ENCODE measurements at places on chromosomes 13 and 19. TPM values are rescaled to one million over a fixed set of nuclear protein-coding genes. Genes with fewer than 3 reads are reported as not detected.
A peak's percentile ranks its signal among the peaks of the same experiment; 100 is the strongest.

GRCh38 chr13:104114101-104114500 is 1047.9 kb upstream of the SLC10A2 start:
- no peak overlapping the region for H3K27ac ChIP-seq
- no peak overlapping the region for H3K4me3 ChIP-seq
- DNase-seq, result no peak
- H3K36me3 ChIP-seq, result no peaks in the 10 kb centered on the region

DNA sequence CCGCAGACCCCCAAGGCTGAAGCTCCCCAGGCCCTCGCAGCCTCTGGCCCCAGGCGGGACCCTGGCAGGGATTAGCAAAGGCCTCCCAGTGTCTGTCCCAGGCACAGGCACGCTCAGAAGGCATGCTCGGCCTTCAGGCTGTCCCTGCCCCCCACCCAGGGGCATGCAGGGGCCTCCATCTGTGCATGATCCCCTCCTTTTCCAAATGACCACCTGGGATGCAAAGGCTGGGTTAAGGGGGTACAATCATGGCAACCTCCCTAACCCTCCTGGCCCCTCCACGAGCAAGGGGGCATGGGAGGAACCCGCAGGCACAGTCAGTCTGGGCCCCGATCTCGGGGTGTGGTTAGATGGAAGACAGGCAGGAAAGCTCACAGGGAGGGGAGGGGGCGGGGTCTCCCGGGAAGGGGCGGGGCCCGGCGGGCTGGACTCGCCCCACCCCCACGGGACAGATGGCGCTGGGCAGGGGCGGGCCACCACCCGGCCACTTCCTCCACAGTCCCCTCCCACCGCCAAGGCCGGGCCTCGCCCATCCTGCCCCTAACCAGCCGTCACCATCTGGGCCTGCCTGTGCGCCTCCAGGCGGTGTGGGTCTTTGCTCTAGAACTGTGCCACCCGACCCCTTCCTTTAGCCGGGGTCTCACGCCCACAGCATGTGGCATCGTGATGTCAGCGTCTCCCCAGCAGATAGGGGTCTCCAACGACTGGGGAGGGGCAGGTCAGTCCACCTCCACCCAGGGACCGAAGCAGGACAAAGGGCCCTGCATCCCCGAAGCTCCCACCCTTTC is 7.0 kb upstream of the REXO1 start:
- H3K4me3 ChIP-seq, result no peak overlapping the region
- H3K36me3 ChIP-seq, result no peaks in the 10 kb centered on the region
- no peak overlapping the region for H3K27ac ChIP-seq
- peaks cover 24% of the 10 kb centered on the region for H3K4me1 ChIP-seq
- H3K27me3 ChIP-seq, result no peaks in the 10 kb centered on the region
- no peak for DNase-seq

The LINGO3 gene
- total RNA-seq, result 1.4 TPM

DNA sequence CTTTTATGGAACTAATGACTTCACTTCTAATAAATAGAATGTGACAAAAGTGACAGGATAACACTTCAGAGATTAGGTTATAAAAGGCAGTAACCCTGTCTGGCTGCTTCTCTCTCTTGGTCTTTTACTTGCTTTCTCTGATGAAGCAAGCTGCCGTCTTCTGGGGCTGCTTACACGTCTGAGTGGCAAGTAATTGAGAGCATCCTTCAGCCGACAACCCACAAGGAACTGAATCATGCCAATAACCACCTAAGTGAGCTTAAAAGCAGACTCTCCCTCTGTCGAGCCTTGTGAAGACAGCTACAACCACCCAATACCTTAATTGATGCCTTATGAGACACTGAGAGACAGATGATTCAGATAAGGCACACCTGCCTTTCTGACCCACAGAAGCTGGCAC is 1091.2 kb downstream of the SLITRK1 start:
- H3K4me1 ChIP-seq, result no peaks in the 10 kb centered on the region
- H3K27me3 ChIP-seq, result no peaks in the 10 kb centered on the region
- no peak overlapping the region for H3K27ac ChIP-seq

DNA sequence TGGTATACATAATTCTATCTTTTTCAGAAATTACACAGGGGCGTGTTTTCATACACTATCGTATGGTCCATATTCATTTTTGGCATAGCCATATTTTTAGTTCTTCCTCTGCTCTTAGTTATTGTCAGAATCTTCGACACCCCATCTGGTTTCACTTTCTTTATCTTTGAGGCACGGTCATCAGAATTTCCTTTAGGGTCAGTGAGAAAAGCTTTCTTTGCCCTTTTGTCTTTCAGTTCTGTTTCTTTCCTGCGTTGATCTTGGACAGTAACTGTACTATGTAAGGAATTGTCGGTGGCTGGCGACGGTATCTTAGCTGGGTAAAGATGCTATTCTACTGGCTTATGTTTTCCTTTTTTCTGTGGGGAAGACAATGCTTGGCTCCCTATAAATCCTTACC is 10.6 kb upstream of the KIR2DL4 start:
- H3K27ac ChIP-seq, result no peak overlapping the region
- DNase-seq, result no peak
- H3K4me3 ChIP-seq, result no peak overlapping the region
- H3K27me3 ChIP-seq, result no peaks in the 10 kb centered on the region

GRCh38 chr13:32019612-32020233 is 11.9 kb upstream of the FRY start:
- H3K27me3 ChIP-seq, result no peaks in the 10 kb centered on the region
- no peaks in the 10 kb centered on the region for H3K36me3 ChIP-seq
- H3K4me1 ChIP-seq, result no peaks in the 10 kb centered on the region
- H3K4me3 ChIP-seq, result no peak overlapping the region
- no peak overlapping the region for H3K27ac ChIP-seq

DNA sequence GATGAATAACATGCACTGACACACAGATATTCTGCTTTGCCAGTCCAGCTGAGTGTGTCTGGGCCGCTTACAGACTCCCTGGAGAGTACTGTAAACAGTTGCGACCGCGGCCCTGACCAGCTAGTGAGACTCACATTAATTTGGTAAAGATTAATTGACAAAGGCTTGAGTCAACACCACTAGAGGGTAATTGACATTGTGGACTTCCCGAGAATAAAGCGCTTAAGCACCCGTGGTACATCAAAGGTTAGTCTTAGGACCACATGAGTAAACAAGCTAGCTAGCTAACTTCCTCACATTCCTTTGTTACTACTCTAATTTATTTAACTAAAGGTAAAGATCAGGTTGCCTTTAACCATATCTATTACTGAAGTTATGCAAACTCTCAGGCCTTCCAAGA is 624.4 kb upstream of the ARGLU1 start:
- peaks cover 14% of the 10 kb centered on the region for H3K4me1 ChIP-seq
- H3K27ac ChIP-seq, result no peak overlapping the region
- H3K4me3 ChIP-seq, result no peak overlapping the region
- H3K36me3 ChIP-seq, result no peaks in the 10 kb centered on the region
- DNase-seq, result peak; percentile 51

- H3K27ac ChIP-seq, result no peak overlapping the region
- H3K36me3 ChIP-seq, result no peaks in the 10 kb centered on the region
- H3K27me3 ChIP-seq, result no peaks in the 10 kb centered on the region
Observed at GRCh38 chr19:14160017-14160703, 23.8 kb upstream of the ASF1B start.

The POSTN gene
- total RNA-seq, result 0.21 TPM

DNA sequence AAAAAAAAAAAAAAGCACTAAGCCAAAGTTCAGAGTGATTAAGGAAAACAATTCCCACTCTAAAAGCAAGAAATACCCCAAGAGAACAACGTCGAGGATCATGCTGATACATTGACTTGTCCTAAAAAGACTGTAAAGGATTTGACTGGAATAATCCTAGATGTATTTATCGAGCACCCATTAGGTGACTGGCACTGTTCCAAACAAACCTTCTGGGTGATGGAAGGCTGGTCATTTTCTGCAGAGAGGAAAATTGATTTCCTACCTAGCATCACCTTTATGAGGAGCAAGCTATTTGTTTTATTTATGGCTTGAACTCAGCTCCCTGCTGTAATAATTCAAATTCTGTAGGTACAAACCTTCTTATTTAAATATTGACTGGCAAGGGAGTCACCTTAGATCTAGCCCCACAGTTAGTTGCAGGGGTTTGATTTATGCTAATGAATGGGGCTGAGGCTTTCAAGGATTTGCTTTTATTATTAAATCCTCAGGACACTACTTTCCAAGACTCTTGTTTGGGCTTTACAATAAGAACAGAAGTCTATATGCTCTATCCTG is 471.0 kb downstream of the OLFM4 start:
- no peaks in the 10 kb centered on the region for H3K4me1 ChIP-seq
- no peak overlapping the region for H3K4me3 ChIP-seq
- no peak overlapping the region for H3K27ac ChIP-seq
- no peaks in the 10 kb centered on the region for H3K27me3 ChIP-seq
- H3K36me3 ChIP-seq, result no peaks in the 10 kb centered on the region
- DNase-seq, result no peak

The DCLK1 gene
- not detected for total RNA-seq

- no peak overlapping the region for H3K4me3 ChIP-seq
- no peaks in the 10 kb centered on the region for H3K36me3 ChIP-seq
- no peak overlapping the region for H3K27ac ChIP-seq
- no peaks in the 10 kb centered on the region for H3K27me3 ChIP-seq
- no peak for DNase-seq
- H3K4me1 ChIP-seq, result peaks cover 28% of the 10 kb centered on the region
Observed at GRCh38 chr13:34037636-34038540, 219.9 kb downstream of the RFC3 start.

DNA sequence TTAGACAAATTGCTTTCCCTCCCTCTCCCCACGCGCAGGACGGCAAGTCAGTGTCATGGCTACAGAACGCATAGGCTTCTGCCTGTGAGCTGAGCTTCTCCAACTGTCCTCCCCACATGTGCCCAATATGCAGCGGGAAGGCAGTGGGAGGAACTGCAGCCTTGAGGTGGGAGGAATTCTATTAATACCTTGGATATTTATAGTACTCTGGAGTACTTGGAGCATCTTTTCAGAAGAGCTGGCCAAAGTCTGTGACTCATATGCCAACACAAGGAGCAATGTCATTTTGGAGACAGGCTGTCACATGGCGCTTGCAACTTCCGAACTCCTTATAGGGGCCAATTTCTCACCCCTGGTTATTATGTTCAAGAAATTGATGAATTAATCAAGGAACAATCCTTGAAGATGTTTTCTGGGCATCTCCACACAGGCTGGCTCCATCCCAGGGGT is 245.0 kb upstream of the SERP2 start:
- no peak overlapping the region for H3K4me3 ChIP-seq
- H3K36me3 ChIP-seq, result no peaks in the 10 kb centered on the region
- H3K27ac ChIP-seq, result no peak overlapping the region
- H3K27me3 ChIP-seq, result no peaks in the 10 kb centered on the region

DNA sequence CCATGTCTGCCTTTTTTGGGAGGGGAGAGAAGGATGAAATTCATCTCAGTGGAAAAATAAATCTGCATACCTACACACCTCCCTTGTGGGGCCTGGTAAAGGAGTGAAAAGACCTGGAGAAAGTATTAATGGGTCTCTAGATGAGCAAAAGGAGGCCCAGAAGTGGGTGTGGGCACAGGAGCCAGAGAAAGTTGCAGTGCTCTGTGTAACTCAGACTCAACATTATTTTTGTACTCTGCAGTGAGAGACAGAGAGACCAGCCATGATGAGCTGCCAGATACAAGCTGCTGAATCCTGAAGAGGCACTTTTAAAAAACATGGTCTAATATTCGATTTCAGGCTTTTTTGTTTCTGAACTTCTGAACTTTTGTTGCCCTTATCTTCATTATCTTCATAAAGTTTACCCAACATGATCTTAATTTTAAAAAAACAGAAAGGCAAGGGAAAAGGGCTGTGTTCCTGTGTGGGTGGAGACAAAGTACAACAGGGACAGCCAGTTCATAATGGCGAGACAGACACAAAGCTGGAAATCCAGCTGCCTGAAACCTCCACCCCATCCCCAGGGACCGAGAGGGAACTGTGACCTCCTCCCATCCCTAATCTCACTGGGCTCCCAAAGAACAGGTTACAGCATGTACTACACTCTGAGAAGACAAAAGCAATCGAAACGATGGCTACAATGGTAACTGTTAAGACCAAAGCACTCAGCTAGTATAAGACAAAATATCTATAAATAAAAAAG is 77.2 kb downstream of the KLF12 start:
- no peak overlapping the region for H3K27ac ChIP-seq
- no peak for DNase-seq
- no peaks in the 10 kb centered on the region for H3K27me3 ChIP-seq
- no peaks in the 10 kb centered on the region for H3K4me1 ChIP-seq

The PLK5 gene
- not detected for total RNA-seq

GRCh38 chr19:13100841-13101589 is 1.6 kb downstream of the LYL1 start:
- no peaks in the 10 kb centered on the region for H3K36me3 ChIP-seq
- H3K27me3 ChIP-seq, result no peaks in the 10 kb centered on the region
- peaks cover 11% of the 10 kb centered on the region for H3K4me1 ChIP-seq
- DNase-seq, result no peak

The IL11 gene
- total RNA-seq, result 0.70 TPM

GRCh38 chr13:89490661-89491060 is 1819.5 kb downstream of the SLITRK5 start:
- no peak overlapping the region for H3K4me3 ChIP-seq
- no peak for DNase-seq
- no peak overlapping the region for H3K27ac ChIP-seq
- H3K27me3 ChIP-seq, result no peaks in the 10 kb centered on the region
- H3K4me1 ChIP-seq, result no peaks in the 10 kb centered on the region

The ZNF573 gene
- 9.1 TPM for total RNA-seq

DNA sequence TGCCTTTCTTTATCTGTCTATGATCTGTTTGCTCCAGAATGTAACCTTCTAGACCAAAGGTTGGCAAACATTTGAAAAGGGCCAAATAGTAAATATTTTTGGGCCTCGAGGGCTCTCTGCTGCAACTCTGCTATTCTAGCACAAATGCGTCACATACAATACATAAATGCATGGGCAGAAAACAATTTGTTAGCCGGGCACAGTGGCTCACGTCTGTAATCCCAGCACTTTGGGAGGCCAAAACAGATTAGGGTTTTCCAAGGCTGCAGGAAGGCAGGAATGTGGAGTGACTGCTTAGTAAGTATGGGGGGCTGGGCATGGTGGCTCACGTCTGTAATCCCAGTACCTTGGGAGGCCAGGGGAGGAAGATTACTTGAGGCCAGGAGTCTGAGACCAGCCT is 21.9 kb upstream of the EVI5L start:
- DNase-seq, result no peak
- no peaks in the 10 kb centered on the region for H3K27me3 ChIP-seq
- no peaks in the 10 kb centered on the region for H3K4me1 ChIP-seq
- H3K36me3 ChIP-seq, result no peaks in the 10 kb centered on the region
- no peak overlapping the region for H3K4me3 ChIP-seq

- H3K4me3 ChIP-seq, result no peak overlapping the region
- 0 out of 2 replicates have a peak, but pooled peaks cover 1% of the 10 kb centered on the region for H3K36me3 ChIP-seq
- H3K27ac ChIP-seq, result no peak overlapping the region
- DNase-seq, result no peak
- H3K4me1 ChIP-seq, result no peaks in the 10 kb centered on the region
- no peaks in the 10 kb centered on the region for H3K27me3 ChIP-seq
Observed at GRCh38 chr19:50362656-50363424, 2.6 kb downstream of the NAPSA start.

The CBARP gene
- total RNA-seq, result 7.3 TPM

DNA sequence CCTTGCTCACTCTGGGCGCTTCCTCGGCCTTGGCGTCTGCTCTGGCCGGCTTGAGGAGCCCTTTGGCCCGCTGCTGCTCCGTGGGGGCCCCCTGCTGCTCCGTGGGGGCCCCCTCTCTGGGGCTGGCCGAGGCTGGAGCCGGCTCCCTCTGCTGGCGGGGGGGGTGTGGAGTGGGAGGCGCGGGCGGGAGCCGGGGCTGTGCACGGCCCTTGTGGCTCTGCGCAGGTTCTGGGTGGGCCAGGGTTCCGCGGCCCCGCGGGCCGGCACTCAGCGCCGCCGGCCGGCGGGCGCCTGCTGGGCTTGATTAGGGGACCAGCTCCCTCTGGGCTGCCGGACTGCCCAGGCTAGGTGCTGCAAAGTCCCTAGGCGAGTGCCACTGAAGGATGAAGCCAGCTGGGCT is 436.2 kb downstream of the SLITRK6 start:
- no peak overlapping the region for H3K4me3 ChIP-seq
- no peak overlapping the region for H3K27ac ChIP-seq
- H3K27me3 ChIP-seq, result no peaks in the 10 kb centered on the region
- DNase-seq, result no peak
- H3K4me1 ChIP-seq, result no peaks in the 10 kb centered on the region
- no peaks in the 10 kb centered on the region for H3K36me3 ChIP-seq
